Esophagus mucosa (tissue), 1 donor: ENCODE measurements at places on chromosomes 5 and 9.

GRCh38 chr9:126451316-126451885 lies 124.8 kb downstream of the MVB12B start:
- ATAC-seq: no peak

DNA sequence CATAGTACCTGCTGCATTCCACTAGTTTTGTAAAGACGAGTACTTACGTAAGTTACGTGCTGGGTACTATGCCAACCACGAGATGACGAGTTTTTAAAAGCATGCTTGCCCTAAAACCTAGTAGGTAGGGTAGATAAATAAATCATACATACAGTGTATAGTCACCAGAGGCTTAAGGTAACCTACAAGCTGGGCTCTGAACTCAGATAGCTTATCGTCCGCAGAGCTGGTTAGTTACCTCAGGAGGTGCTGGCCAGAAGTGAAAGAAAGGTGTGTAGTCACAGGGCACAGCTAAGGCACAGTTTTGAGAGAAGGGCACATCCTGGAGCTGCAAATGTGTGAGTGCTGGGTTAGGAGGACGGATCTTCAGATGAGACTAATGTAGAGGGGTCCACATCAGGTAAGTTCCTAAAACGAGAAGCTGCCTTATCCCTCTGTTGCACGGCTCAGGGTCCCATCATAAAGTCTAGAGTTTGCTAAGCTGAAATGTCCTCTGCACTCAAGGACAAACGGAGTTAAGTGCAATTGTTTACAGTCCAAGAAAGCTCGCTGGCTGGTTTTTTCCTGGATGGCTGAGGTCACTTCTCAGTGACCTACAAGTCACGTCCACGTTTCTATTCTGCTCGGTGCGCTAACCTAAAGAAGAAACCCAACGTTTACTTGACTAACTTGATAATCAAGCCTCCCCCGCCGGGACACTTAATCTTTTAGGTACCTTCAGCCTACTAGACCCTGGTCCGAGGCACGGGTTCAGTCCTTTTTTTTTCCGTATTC lies 1.1 kb upstream of the SNX24 start:
- ATAC-seq: peak; percentile 55

DNA sequence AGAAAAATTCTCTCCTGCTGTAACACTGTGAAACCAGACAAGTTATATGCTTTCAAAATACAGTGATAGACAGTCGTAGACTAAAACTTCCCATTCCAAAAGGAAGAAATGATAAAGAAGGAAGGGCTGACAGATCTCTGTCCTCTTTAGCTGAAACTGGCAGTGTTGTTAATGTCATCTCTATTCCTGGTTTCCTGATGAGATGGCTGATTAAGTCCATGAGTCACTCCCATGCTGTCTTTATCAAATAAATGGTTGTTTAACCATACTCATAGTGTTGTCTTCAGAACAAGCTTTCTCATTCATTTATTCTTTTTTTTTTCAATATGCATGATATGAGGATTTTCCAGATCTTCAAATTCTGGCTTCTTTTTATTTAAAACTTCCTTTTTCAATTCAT lies 952.2 kb upstream of the WWC1 start:
- no peak for ATAC-seq

GRCh38 chr5:79582186-79582585 lies 30.1 kb upstream of the TENT2 start:
- no peak for ATAC-seq

- peak; percentile 10 for ATAC-seq
These were observed 1.1 kb downstream of the KIF2A start for GRCh38 chr5:62306896-62307689.

DNA sequence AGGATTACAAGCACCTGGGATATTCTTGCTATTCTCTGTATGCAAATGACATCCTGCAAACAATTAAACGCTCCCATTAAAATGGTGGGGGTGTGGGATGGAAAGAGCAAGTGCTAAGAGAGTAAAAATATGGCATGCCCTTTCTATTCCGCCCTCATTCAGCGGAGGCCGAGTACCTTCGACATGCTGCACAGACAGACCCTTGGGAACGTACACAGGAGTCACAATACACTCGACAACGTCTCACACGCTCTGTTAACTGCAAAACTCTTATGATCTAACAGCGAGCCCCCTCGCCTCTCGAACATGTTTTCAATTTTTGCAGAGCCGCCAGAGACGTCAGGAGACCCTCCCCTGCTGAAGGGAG lies 322.2 kb downstream of the CEMIP2 start:
- no peak for ATAC-seq

- ATAC-seq: no peak
These were observed 1.6 kb downstream of the TPRN start for GRCh38 chr9:137198902-137199283.

DNA sequence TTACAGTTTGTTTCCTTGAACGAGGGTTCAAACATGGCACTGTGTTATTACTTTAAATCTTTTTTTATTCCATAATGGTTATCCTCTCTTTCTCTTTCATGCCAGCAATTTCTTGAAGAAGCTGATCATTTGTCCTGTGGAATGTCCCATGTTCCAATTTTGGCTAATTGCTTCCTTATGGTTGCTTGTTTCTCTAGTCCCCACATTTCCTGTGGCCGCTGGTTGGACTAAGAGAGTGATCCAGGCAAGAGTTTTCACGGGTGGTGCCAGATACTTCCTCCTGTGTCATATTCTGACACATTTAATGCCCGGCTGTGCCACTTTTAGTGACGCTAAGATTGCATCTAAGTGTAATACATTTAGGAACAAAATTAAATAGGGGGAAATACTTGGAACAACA lies 83.8 kb upstream of the FAM169A start:
- no peak for ATAC-seq

GRCh38 chr5:106171132-106171531 lies 1499.6 kb downstream of the EFNA5 start:
- peak; percentile 78 for ATAC-seq

- ATAC-seq: no peak
These were observed 150.4 kb downstream of the HSPA4 start for GRCh38 chr5:133202066-133202665.
